ENCODE measurements at places on chromosomes 2 and 18.
A peak's percentile ranks its signal among the peaks of the same experiment; 100 is the strongest.

GRCh38 chr2:176518823-176519222, 249.6 kb downstream of the MTX2 start:
- no peak for DNase-seq

DNA sequence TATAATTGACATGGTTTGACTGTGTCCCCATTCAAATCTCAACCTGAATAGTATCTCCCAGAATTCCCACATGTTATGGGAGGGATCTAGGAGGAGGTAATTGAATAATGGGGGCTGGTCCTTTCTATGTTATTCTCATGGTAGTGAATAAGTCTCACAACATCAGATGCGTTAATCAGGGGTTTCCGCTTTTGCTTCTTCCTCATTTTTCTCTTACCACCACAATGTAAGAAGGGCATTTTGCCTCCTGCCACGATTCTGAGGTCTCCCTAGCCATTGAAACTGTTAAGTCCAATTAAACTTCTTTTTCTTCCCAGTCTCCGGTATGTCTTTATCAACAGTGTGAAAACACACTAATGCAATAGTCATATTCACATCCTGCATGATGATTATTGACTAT, 1073.3 kb upstream of the CDH2 start:
- DNase-seq: no peak

DNA sequence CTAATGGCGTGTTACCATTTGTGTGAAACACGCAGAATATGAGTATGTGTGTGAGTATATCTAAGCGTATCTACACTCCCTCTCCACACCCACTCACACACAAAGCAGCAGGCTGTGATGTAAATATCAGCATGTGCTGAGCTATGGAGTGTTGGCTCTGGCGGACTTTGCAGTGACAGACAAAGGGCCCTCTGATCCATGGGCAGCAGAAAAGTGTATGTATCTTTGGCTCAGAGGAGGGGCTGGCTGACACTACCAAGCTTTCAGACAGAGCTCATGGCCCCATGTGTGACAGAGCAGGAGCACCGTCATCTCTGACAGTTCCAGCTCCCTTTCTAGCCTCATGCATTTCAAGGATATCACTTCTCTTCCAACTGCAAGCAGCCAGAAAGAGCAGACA, 57.2 kb upstream of the ASB18 start:
- DNase-seq: no peak

DNA sequence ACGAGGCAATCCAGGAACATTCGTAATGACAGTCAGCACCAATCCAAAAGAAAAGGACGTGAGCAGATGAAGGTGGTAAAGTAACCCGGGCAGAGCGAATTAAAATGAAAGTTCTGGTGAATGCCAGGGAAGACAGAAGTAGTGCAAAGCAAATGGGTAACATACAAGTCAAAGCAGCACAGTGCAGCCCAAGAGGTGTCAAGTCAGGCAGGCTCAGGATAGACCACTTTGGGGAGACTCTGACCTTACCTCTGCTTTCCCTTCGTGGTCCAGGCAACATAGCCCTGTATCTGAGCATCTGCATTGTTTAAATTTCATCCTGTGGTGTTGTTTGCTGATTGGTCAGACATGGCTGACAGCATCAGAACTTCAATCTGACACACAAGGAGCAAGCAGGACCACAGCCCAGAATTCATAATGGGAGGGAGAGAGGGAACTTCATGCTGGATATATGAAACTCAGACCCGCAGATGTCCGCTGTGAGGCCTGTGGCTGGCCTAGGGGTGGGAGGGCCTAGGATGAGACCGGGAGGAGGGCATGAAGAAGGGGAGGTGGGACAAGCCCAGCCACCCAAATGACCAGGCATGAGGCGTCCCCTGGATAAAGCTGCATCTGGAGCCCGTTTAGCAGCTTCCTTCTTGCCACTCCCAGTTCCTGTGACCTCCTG, 285.7 kb downstream of the TCF4 start:
- no peak for DNase-seq

DNA sequence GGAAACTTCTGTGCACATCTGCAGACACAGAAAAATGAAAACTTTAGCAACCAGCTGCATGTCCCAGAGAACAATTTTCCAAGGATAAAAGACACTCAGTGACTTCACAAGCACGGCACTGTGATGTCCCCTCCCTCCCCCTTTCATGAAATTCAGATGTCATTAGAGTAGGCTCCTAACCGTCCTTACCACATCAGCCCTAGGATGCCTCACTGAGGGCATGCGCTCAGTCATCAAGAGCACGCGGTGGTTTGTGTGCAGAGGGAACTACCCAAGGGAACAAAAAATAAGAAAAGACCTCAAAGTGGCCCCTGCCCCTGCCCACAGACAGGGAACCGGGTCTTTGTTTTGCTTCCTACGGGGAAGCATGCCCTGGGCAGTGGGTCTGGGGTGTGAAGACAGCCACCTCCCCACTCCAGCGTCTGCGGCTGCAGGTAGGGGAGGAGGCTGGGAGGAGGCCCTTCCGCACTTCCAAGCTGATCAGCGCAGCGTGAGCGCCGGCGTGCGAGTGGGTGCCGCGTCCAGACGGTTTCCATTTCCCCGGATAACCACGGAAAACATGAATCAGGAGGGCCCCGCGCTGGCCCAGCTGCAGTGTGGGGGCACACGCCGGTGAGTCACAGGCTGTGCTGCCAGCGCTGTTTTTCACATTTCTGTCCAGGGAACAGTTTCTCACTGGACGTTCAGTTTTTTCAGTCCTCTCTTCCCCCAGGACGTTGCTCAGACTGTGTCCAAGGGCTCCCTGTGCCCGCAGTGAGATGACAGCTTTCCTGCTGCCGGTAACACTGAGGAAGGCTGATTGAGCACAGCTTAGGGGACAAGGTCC, 70.6 kb downstream of the COPS8 start:
- DNase-seq: no peak

DNA sequence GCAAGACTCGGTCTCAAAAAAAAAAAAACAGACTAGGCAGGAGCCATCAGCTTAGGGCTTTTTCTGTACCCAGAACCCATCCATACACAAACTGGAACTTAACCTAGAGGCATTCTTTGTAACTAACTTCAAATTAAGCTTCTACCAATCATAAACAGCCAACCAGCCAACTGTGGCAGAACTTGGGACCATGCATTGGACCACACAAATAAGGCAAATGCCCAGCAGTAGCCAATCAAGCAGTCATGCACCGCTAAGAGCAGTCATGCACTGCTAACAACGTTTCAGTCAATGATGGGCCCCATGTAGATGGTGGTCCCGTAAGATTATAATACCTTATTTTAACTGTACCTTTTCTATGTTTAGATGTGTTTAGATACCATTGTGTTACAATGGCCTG, 22.7 kb downstream of the TUBB6 start:
- no peak for DNase-seq

GRCh38 chr2:165572151-165572550, 102.7 kb downstream of the CSRNP3 start:
- DNase-seq: no peak

- no peak for DNase-seq
Observed at GRCh38 chr18:59238385-59238784, 18.4 kb downstream of the GRP start.

DNA sequence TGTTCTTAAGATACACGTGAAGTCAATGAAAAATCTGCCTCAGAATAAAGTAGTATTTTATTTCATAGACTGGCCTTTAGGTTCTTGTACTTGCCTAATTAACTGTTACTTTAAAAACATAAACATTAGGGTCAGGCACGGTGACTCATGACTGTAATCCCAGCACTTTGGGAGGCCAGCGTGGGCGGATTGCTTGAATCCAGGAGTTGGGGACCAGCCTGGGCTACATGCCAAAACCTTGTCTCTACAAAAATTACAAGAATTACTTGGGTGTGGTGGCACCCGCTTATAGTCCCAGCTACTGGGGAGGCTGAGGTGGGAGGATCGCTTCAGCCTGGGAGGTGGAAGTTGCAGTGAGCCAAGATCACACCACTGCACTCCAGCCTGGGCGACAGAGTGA, 16.0 kb upstream of the SNORC start:
- peak; percentile 64 for DNase-seq
